ENCODE measurements at places on chromosomes 5 and 9. TPM values are rescaled to one million over a fixed set of nuclear protein-coding genes. Genes with fewer than 3 reads are reported as not detected.

GRCh38 chr9:6870650-6871477 lies 113.1 kb downstream of the KDM4C start:
- DNase-seq = no peak

- DNase-seq = no peak
Measured at GRCh38 chr9:5719100-5719926, 90.4 kb downstream of the RIC1 start.

DNA sequence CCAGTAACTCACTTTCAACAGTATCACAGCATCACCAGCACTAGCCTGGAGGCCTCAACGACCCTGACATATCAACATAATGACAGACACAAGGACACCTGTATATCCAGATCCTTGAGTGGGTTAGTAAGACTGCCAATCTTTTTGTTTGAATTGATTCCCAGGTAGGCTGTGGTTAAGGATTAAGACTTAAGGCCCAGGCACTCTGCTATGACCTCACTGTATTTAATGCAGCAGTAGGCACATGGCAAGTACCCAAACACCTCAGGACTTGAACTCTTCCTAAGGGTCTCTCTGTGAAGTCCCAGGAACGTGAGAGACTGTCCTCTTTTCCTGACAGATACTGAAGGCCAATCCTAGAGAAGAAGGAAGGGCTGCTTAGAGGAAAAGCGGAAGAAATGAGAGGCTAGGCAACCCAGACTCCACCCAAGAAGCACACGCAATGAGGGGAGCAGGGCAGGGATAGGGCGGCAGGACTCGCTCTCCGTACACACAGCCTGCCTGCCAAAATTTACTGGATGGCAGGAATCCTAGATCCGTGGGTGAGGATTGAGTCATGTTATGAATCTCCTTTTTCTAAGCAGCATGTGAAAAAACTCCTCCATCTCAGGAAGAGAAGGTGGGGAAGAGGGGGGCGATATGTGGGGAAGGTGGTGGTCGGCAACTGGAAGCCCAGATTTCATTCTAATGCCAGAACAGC lies 93.4 kb downstream of the SIL1 start:
- DNase-seq = peak; percentile 72

DNA sequence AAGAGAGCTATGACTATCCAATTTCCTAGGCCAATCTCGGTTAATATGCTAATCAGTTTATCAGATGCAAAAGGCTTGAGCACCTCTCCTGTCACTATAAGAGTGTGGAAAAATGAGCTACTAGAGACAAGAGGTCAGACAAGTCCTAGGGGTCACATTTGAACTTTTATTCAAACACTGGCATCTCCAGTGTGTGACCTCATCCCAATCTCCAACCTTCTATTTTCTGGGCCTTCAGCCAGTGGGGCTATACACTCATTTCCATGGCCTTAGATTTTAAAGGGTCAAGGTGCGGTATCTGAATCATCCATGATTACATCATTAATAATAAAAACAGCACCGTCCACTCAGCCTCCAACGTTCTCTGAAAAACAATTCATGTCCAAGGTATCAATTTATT lies 139.6 kb upstream of the LRRTM2 start:
- no peak for DNase-seq

DNA sequence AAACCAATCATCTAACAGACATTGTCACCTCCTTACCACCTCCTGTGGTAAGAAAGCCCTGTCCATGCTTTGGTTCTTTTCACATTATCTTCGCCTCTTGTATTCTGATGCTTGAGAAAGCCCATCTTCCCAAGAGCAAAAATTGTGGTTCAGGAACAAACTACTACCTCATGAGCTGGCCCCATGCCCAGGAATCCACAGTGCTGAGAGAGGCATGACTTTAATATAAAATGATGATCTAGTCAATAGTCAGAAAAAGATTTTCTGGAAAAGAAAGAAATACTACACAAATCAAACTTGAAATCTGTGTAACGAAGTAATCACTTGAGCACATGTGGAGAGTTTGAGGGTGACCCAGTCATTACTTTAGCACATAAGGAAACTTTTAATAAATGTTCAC lies 94.7 kb downstream of the FGF10 start:
- DNase-seq = peak; percentile 61

DNA sequence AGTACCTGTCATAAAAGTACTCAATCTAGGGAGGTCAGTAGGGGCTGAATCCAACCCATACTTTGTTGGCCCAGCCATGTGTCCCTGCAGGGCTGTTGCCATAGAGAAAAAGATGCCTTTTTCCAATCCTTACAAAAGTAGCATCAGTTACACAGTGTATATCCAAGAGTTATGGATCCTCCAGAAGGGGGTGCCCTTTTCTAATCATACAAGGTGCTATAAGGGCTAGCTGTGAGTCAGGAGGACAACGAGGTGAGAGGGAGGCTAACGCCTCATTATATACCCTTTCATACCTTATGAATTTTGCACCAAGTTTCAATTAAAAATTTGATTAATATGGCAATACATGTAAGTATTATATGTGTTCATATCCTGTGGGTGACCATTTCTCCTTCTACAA lies 4.8 kb downstream of the KIAA0825 start:
- no peak for DNase-seq

- no peak for DNase-seq
Measured at GRCh38 chr9:15915711-15916110, 362.9 kb downstream of the CCDC171 start.

GRCh38 chr5:57482671-57483106 lies at the start of gene ACTBL2:
Gene ACTBL2 (minus strand): TSS chr5:57482811. CDS start chr5:57482707, 104 bp downstream.
- no peak for DNase-seq

- no peak for DNase-seq
Measured at GRCh38 chr5:132257131-132258101, at the start of gene PDLIM4. Gene PDLIM4 (plus strand): TSS chr5:132257696. CDS start chr5:132257735, 39 bp downstream.

DNA sequence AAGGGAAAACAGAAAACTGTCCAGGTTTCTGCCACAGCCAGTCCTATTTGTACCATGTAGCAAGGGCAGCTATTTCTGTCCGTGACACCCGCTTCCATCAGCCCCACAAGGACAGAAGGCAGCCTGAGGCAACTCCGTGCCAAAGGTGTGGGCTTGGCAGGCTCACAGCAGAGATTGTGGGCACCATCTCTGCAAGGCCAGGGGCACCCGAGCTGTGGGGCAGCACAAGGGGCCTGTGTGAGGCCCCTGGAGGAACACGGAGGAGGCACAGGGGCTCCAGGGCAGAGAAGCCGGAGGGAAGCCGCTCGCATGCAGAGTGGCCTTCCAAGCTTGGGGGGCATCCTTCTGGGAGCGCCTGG lies 43.5 kb downstream of the COL23A1 start:
- DNase-seq = no peak

- no peak for DNase-seq
Measured at GRCh38 chr5:105767267-105767666, 1903.5 kb downstream of the EFNA5 start.

DNA sequence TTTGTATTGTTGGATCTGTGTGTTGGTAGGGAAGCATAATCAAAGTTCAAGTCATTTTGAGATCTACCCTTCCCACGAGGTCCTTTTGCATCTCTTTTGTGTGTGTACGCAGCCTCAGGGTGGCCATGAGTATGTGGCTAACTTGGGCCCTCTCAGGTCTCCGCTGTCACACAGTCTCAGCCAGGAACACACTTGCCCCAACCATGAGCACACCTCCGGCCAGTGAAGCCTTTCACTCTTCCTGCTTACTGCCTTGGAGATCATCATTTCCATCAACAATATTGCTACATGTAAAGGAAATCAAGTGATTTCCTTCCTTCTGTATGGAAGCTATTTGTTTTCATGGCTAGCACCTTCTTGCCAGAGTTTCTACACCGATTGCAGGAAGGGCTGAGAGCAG lies 13.9 kb downstream of the ZNF346 start:
- no peak for DNase-seq

DNA sequence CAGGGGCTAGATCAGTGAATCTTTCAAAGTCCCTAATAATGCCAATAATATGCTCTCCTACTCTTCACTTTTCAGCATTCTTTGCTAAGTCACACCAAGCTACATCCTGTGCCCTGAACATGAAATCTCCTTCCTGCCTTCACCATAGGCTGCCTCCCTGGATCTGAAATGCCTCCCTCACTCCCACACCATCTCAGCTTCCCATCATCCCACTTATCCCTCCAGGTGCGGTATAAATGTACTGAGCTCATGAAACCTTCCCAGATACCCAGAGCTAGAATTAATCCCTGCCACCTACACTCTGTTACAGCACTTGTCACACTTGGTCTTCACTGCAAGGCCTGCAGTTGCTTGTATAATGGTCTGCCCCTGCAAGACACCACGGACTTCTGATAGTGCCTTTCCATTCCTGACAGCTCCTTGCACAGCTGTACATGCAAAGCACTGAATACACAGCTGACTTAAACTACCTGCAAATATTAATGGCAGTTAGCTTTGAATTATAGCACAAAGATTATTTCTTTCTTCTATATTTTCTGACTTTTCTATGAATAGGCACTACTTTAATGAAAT lies 250.4 kb downstream of the EBF1 start:
- DNase-seq = no peak

SOWAHA gene
- not detected for total RNA-seq

DNA sequence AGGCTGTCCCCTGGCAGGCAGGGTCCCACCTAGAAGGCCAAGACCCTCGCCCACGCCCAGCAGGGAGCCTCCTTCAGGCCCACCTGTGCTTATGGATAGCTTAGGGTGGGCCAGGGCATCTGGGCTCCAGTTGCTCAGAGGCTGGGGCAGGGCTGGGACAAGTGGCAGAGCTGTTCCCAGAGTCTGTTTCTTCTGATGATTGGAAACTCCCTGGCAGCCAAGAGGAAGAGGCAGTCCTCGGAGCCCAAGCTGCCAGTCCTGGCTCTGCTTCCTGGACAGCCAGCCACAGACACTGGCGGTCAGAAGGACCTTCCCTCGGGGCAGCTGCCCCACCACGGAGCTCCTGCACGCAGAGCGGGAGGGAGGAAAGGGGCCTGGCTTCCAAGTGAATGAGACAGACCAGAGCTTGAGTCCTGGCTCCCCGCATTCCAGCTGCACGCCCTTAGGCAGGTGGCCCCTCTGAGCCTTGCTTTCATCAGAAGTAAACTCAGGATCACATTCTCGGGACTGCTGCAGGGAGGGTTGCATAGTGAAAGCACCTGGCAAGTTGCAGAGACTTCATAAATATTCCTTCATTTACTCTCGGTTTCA lies 37.9 kb upstream of the GABRP start:
- peak; percentile 57 for DNase-seq

DNA sequence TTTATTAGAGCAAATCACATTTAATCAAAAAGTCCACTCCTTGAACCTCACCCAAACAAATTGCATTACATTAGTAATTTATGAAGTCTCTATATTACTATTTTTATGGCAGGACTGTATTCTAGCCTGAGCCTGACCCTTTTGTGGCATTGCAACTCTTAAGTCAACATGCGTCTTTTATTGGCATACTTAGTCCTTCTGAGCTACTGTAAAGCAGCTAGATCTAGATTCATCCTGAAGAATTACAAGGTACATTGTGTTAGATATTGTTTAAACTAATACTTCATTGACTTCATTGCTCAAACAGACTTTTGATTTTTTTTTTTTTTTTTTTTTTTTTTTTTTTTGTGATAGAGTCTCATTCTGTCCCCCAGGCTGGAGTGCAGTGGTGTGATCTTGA lies 1842.5 kb upstream of the CDH9 start:
- DNase-seq = no peak

LECT2 gene
- not detected for total RNA-seq

ICE1 gene
- 18.5 TPM for total RNA-seq

- DNase-seq = no peak
Measured at GRCh38 chr5:57720656-57721055, 238.0 kb upstream of the ACTBL2 start.

- no peak for DNase-seq
Measured at GRCh38 chr5:36310138-36310537, 8.4 kb upstream of the RANBP3L start.

DNA sequence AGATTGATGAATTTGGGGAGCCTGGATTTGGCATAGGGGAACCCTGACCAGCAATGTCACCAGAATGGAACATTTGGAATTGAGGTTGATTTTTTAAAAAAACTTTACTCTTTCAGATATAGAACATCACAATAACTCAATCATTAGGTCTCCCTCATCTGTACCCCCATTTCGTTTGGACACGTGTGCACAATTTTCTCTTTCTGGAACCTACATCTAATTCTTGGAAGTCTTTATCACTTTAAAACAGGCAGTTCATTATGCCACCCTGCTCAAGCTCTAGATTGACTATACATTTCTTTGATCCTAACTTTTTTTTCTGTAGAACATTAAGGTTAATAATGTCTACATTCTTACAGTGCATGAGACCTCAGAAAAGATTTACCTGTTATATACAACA lies 3.7 kb upstream of the SSBP2 start:
- DNase-seq = no peak

DNA sequence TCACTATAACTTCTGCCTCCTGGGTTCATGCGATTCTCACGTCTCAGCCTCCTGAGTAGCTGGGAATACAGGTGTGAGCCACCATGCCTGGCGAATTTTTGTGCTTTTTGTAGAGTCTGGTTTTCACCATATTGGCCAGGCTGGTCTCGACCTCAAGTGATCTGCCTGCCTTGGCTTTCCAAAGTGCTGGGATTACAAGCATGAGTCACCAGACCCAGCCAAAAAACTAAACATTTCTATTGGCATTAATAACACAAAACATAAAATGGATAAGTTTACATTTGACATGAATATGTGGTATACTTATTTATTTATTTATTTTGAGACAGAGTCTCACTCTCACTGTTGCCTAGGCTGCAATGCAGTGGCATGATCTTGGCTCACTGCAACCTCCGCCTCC lies 13.6 kb upstream of the REEP5 start:
- no peak for DNase-seq

DNA sequence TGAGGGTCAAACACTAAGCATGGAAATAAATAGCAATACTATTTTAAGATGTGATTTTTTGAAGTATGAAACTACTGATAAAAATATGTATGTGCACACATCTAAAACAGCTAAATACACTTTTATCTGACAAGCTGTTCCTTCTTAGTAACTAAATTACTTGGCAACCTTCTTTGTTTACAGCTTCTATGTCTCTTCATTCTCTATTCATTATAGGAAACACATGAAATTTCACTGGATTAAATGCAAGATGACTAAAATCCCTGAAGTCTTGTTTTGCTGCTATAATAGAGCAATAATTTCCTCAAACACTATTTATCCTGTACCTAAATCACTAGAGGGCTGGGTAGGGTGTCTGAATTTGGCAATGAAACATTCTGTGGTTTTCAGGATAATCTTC lies 11.7 kb downstream of the RICTOR start:
- no peak for DNase-seq

DNA sequence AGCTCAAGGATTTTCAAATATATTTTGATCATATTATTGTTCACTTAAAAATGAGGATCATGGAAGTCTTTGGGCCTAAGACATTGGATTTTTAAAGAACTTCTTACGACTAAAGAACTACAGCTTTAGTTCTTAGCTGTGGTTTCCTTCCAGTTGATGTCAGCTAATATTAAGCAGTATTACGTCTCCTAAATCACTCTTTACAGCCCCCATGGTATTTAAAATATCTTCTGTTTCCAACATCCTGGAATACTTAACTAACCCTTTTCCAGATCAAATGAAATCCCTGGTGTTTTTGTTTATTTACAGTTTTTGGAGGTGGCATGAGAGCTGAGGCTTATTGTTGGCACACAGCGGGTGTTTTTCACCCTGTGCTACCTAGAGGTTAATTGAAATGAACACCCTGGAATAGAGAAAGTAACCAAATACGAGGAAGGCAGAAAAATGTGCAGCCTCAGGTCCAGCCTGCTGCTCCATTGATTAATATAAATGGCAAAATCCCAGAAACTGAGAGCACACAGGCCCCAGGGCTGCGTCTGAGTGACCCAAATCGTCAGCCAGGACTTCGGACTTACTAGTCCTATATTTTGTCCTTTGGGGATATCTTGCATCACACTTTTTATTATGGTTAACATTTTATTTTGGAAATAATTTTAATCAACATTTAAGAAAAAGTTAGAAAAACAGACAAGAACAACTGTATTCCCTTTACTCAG lies 52.3 kb upstream of the ICE1 start:
- no peak for DNase-seq

SPINK4 gene
- not detected for total RNA-seq
